Endodermal cell (in vitro differentiated cells): ENCODE measurements at places on chromosomes 12 and 14. TPM values are rescaled to one million over a fixed set of nuclear protein-coding genes. Genes with fewer than 3 reads are reported as not detected.

DNA sequence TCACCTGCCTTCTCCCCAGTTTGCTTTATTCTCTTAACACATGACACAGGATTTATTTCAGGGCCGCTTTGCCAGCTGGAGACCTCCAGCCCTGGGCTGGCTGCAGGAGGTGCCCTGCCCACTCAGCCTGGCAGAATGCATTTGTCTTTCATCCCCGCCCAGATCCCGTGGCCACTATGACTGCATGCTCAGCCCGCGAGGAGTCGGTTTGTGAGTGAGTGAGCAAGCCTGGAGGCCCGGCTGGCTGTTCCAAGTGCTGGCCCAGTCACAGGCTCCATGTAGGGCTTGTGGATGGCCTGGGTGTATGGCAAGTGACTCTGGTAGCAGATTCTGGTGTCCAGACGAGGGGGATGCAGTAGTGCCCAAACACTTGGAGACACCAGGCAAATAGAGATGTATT is 2.1 kb downstream of the TDP1 start:
- peaks cover 30% of the 10 kb centered on the region for H3K36me3 ChIP-seq
- H3K27me3 ChIP-seq: no peaks in the 10 kb centered on the region

- H3K4me1 ChIP-seq: peaks cover 4% of the 10 kb centered on the region
- H3K4me3 ChIP-seq: peak overlapping the region; percentile 4
- no peaks in the 10 kb centered on the region for H3K36me3 ChIP-seq
- no peaks in the 10 kb centered on the region for H3K27me3 ChIP-seq
- DNase-seq: no peak
These were observed 4.4 kb downstream of the BLTP3B start for GRCh38 chr12:100138048-100138802.

GRCh38 chr14:57254884-57255283 is 13.8 kb downstream of the EXOC5 start:
- peaks cover 42% of the 10 kb centered on the region for H3K36me3 ChIP-seq
- H3K27ac ChIP-seq: no peak overlapping the region
- no peaks in the 10 kb centered on the region for H3K4me1 ChIP-seq

DNA sequence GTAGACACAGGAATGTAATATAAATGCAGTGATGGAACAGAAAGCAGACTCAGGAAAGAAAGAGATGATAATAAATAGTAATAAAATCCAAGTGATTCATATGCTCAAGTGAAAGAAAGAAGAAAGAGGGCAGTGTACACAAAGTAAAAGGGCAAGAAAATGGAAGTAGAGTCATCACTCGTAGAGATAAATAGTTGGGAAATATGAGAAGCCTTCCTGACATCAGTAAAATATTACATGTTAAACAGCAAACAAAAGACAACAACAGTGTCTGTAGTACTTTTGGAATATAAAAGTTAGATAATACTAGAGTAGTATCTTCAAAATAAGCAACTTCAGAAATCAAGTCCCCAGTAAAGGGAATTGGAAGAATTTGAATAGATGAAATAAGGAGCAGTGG is 412.3 kb downstream of the RAD51B start:
- DNase-seq: no peak
- H3K27me3 ChIP-seq: no peaks in the 10 kb centered on the region
- peaks cover 2% of the 10 kb centered on the region for H3K4me1 ChIP-seq
- no peaks in the 10 kb centered on the region for H3K36me3 ChIP-seq
- no peak overlapping the region for H3K27ac ChIP-seq

GRCh38 chr12:79678306-79678705 is 12.5 kb downstream of the PAWR start:
- H3K4me3 ChIP-seq: no peak overlapping the region
- no peak for DNase-seq
- peaks cover 2% of the 10 kb centered on the region for H3K4me1 ChIP-seq
- H3K36me3 ChIP-seq: peaks cover 13% of the 10 kb centered on the region

DNA sequence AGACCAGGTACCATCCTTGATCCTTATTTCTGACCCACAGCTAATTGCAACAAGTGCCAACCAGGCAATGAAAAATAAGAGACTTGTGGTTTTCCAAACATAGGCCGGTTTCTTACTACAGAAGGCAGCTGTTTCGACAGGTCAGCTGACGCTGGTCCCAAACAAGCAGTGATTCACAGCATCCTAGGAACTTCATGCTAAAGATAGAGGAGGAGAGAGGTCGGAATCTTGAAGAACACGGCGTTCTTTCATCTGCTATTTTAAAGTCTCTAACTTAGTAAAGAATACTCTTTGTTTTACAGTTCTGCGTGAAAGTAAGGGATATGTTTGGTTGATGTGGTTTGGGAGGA is 28.1 kb upstream of the ADGRD1 start:
- H3K36me3 ChIP-seq: no peaks in the 10 kb centered on the region
- no peak overlapping the region for H3K27ac ChIP-seq
- H3K4me1 ChIP-seq: no peaks in the 10 kb centered on the region
- no peak for DNase-seq
- H3K4me3 ChIP-seq: no peak overlapping the region

GRCh38 chr12:27436029-27436428 is 10.5 kb upstream of the SMCO2 start:
- no peaks in the 10 kb centered on the region for H3K27me3 ChIP-seq
- no peaks in the 10 kb centered on the region for H3K36me3 ChIP-seq
- H3K4me1 ChIP-seq: no peaks in the 10 kb centered on the region
- no peak overlapping the region for H3K27ac ChIP-seq
- DNase-seq: peak; percentile 80

Gene KRAS
- 58.0 to 81.4 TPM (median 61.0 TPM) in 3 replicates for total RNA-seq

GRCh38 chr12:57770734-57771133 is 1.2 kb downstream of the METTL1 start:
- H3K27ac ChIP-seq: no peak overlapping the region
- H3K4me3 ChIP-seq: peak overlapping the region; percentile 97
- DNase-seq: no peak
- H3K4me1 ChIP-seq: peaks cover 6% of the 10 kb centered on the region
- H3K36me3 ChIP-seq: peaks cover 31% of the 10 kb centered on the region

DNA sequence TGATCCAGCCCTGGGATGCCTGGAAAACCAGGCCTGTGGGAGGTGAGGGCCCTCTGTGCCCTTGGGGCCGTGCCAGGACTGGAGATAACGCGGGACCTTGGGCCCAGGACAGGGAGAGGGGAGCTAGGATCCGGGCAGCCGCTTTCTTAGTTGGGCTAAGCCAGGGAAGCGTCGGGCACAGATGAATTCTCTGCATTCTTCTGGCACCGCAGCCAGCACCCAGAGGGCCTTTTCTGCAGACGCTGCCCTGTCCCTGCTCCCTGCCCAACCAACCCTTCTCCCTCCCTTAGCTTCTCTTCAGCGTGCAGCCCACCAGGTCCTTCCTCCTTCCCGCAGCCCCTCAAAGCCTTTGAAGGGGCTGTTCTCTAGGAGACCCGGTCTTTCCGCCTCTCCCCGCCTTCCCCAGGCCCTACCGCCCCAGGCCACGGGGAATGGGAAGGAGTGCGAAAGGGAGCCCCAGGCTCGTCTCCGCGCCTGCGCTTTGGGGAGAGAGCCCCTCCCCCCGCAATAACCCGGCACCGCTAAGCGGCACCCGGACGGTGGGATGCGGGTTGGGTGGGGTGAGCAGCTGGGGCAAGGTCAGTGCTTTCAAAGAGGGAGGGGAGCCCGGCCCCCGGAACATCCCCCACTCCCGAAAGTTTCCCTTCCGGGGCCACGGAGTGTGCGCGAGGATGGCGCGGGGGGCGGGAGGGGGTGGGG is 663 bp downstream of the NCKAP5L start:
- H3K4me3 ChIP-seq: peak overlapping the region; percentile 88
- DNase-seq: peak; percentile 97
- peak overlapping the region; percentile 83 for H3K27ac ChIP-seq

Gene CLEC9A
- not detected in 3 replicates for total RNA-seq

Gene CCDC198
- total RNA-seq: not detected in 2 replicates

Gene HOXC12
- total RNA-seq: not detected in 3 replicates

DNA sequence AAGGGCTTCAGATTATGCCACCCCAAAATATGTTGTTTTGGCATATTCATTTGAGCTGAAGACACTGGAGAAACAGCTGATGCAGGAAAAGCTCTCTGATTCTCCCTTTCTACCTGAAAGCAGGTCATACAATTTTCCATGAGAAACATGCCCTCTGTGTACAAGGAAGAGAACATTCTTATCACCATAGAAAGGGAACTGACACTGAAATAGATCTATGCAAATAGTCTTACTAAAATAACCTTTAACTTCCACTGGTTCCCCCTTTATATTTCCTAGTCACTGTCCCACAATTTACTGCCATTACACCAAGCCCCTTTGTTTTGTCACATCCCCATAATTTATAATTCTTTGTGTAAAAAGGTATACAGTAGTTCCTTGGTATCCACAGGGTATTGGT is 9.6 kb upstream of the PHC1 start:
- no peak overlapping the region for H3K27ac ChIP-seq
- DNase-seq: no peak
- no peaks in the 10 kb centered on the region for H3K27me3 ChIP-seq
- no peak overlapping the region for H3K4me3 ChIP-seq

Gene NAA30
- total RNA-seq: 22.7 and 23.0 TPM in 2 replicates

GRCh38 chr14:71264260-71264659 is 357.0 kb downstream of the PCNX1 start:
- peaks cover 4% of the 10 kb centered on the region for H3K4me1 ChIP-seq
- no peaks in the 10 kb centered on the region for H3K27me3 ChIP-seq
- H3K27ac ChIP-seq: no peak overlapping the region
- no peak overlapping the region for H3K4me3 ChIP-seq
- H3K36me3 ChIP-seq: no peaks in the 10 kb centered on the region

Gene TMPRSS12
- total RNA-seq: not detected in 3 replicates
